Stimulated activated CD8-positive, alpha-beta memory T cell treated with anti-CD3 and anti-CD28 coated beads, Interleukin-2, amount 100 ng/mL, for 1 hour (primary cell): ENCODE measurements at places on chromosomes 1 and 21.

- DNase-seq: no peak
Measured at GRCh38 chr1:200336901-200337391, 72.9 kb downstream of the ZNF281 start.

- DNase-seq: no peak
Measured at GRCh38 chr1:74420467-74420866, 91.9 kb downstream of the LRRC53 start.

DNA sequence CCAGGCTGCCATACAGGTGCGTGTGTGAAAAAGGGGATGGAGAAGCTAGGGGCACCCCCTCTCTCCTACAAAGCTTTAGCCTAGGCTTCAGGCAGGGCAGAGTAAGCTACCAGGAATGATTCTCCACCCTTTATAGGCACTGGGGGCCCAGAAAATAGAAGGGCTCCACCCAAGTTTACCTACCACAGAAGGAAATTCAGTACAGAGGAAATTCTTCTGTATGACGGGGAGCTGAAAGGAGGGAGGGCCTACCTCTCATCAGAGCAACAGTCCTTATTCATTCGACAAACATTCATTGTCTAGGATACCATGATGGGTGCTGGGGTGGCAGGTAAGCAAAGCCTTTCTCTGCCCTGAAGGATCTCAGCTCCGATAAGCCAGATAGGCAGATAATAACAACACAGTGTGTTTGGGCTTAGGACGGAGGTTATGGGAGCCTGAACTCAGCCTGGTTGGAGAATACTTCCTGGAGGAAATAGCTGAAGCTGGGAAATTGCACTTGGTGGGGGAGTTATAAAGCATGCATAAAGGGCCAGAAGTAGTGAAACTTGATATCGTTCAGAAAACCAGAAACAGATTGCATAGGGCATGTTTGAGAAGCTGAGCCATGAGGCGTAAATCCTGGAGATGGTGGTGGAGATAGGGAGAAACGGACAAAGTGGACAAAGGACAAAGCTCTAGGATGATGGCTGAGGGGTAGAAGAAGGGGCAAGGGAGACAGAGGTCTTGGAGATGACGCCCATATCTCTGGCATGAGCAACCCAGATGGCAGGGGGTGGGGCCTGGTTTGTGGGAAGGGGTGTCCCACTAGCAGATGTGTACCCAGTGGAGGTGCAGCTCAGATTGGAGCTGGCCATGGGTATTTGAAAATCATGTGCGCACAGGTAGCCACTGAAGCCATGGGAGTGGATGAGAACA, 5.3 kb upstream of the P3R3URF start:
- DNase-seq: no peak

DNA sequence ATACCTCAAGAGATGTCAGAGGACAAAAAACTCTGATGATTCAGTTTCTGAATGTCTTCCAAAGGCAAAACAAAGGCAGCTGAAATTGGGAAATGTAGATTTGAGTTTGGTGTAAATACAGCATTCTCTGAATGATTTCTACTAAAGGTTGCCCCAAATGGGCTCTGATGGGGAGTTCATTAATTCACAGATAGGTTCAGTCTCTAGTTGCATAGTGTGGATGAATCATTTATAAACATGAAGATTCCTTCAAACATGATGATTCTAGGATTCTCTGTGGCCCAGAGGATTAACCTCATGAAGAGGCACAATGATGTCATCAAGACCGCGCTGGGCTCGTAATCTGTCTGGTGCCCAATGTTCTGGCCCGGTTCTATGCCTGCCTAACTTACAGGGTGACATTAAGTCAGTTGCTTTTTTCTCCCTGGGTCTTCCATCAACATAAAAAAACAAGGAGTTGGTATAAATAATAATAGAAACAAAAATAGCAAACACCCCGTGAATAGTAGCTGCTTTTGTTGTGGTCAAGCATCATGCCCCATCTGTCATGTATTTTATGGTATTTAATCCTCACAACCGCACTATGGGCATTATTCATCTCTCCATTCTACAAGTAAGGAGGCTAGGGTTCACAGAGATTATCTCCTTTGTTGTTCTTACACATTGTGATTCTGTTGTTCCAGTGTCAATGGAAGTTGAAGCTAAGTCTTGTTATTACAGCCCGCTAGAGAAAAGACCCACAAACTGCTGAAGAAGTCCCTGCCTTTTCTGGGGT, 509.6 kb upstream of the USP24 start:
- no peak for DNase-seq

DNA sequence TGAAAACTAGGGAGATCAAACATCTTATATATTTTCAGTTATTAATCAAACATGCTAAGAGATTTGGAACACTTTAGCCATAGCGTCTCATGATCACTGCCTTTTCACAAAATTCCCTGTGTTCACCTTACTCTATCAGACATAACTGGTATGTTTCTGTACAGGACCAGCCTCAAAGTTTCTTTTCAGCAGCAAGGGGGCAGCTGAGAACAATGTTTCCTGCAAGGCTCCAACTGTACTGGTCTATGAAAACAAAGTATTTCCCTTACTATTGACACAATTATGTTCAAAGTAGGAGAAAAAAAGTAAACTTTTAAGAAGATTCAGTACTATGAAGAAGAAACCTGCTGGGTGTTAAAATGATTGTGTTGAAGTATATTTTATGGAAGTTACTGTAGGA, 98.5 kb downstream of the ATF6 start:
- DNase-seq: no peak

DNA sequence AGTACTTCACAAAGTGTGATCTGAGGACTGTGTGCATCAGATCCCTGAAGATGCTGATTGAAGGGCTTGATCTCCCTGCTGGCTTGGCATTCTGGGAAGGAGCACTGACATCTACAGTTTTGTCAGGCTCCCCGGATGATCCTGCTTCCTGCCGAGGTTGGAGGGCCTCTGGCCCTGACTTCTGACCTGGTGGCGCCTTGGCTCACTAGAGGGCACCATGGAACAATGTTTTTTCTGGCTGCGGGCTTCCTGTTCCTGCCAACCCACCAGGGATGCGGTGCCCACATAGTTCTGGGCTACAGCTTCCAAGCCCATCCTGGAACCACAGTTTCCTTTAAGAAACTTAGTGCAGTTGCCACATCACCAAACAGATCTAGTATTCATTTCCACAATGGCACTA, 38.8 kb upstream of the RASAL2 start:
- no peak for DNase-seq

GRCh38 chr1:44624268-44624901, 49.9 kb downstream of the TMEM53 start:
- no peak for DNase-seq

GRCh38 chr1:208061118-208061517, 150.2 kb upstream of the CD34 start:
- no peak for DNase-seq

DNA sequence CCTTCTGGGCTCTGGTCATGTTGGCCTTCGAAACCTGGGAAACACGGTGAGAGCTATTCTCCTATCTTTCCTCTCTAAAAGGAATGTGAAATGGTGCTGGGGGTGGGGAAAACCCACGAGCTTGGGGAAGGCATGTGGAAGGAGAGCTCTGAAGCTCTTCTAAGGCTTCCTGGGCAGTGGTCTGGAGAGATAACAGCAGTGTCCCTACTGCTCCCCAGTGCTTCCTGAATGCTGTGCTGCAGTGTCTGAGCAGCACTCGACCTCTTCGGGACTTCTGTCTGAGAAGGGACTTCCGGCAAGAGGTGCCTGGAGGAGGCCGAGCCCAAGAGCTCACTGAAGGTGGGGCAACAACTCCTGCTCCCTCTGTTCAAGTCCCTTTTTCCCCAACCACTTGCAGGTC, 2.8 kb downstream of the USP21 start:
- no peak for DNase-seq

GRCh38 chr1:208118841-208119606, 125.2 kb downstream of the PLXNA2 start:
- DNase-seq: no peak

GRCh38 chr1:245285168-245285567, 130.4 kb downstream of the KIF26B start:
- no peak for DNase-seq

- DNase-seq: no peak
Measured at GRCh38 chr1:57908147-57908890, 484.5 kb upstream of the DAB1 start.

- no peak for DNase-seq
Measured at GRCh38 chr1:6948861-6949260, 163.6 kb downstream of the CAMTA1 start.

- no peak for DNase-seq
Measured at GRCh38 chr1:201405484-201405831, 6.3 kb upstream of the LAD1 start.

DNA sequence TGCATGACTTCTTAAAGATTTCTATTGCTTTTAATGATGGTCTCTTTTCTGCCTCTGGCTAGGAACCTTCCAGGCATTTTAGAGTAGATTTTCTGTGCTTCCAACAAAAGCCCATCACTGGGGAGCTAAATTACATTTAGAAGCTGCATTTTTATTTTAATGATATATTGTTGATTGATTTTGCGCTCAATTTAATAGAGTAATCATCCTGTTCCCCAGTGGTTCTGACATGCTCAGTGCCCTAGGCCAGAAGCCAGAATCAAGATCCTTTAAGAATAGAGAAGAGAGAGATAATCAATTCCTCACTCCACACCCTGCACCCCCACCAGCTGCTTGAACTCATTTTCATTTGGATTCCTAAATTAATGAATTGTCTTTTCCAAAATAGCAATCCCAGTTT, 97.8 kb downstream of the PCP4 start:
- DNase-seq: no peak

DNA sequence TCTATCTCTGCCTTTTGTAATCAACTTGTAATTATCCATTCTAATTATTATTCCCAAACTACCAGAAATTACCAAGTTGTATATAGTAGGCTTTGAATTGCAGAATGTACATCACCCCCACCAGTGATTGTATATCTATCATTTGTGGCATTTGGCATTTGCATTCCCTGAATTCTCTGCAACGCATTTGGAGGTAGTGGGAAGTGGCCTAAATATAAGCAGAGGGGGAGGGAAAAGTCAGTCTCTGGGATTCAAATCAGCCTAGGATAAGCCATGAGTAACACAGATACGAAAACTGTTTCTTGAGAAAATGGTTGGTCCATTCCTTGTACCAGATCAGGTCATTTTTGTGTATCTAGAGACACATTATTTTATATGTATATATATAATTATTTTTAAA, 20.7 kb downstream of the DDX20 start:
- DNase-seq: no peak

DNA sequence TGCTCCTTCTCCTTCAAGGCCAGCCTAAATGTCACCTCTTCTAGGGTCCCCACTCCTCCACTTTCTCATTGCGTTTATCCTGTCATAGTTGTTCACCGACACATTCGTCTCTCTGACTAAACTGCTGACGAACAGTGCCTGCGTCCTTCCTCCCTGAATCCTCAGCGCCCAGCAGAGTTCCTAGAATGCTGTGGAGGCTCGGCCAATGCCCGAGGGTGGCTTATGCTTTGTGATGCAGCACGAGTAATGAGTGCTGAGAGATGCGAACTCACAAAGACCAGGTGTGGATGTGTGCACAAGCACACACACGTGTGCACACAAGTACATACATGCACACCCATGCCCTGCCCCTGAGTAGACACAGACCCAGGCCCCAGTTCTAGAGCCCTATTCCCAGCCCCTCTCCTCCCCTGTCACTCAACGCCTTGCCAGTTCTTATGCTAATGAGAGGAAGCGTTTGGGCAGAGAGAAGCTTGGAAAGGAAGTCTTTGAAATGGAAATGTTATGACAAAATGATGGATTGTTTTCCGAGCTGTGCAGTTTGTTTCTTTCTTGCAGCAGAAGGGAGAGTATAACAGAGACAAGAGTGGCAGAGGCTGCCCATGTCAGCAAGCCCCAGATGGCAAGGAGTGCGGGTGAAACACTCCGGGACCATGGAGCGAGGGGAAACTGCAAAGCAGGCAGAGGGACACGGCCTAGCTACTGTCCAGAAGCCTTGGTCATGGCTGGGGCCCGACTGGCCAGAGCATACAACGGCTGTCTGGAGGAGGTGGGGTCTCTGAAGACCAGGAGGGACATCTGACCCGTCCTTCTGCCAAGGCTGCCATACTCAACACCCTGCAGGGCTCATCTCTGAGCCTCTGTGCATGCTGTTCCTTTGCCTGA, 24.2 kb downstream of the KCNA10 start:
- DNase-seq: no peak

GRCh38 chr1:8763888-8764287, 53.6 kb downstream of the RERE start:
- DNase-seq: no peak

DNA sequence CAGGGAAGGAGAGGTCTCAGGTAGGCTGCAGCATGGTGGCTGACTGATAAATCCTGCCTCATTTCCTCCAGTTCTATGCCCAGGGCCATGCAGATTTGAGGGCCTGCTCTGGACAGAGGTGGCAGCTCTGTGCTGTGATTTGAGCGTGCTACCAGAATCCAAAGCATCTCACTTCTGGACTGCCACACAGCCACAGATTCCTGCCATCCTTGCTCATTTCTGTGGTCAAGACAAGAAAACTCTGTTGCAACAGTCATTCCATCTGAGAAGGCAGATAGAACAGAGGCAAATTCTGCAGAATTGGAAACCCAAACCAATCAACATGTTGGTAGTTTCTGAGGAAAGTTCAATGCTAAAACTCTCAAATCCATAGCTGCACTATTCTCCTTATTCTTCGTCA, 102.8 kb upstream of the GALNT2 start:
- DNase-seq: no peak

GRCh38 chr1:232635778-232636356, 5.9 kb upstream of the SIPA1L2 start:
- no peak for DNase-seq

GRCh38 chr1:158022554-158023312, 29.3 kb downstream of the KIRREL1 start:
- DNase-seq: no peak

GRCh38 chr1:228781161-228781808, 46.0 kb downstream of the RHOU start:
- DNase-seq: no peak

DNA sequence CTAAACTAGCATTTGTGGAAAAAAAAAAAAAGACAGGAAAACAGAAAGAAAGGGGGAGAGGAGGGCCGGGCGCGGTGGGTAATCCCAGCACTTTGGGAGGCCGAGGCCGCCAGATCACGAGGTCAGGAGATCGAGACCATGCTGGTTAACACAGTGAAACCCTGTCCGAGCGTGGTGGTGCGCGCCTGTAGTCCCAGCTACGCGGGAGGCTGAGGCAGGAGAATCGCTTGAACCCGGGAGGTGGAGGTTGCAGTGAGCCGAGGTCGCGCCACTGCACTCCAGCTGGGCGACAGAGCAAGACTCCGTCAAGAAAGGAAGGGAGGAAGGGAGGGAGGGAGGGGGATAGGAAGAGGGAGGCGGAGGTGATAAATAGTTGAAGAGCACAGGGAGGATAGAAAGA, 54.7 kb downstream of the LBR start:
- no peak for DNase-seq

GRCh38 chr1:172851856-172852255, 193.0 kb downstream of the FASLG start:
- no peak for DNase-seq

DNA sequence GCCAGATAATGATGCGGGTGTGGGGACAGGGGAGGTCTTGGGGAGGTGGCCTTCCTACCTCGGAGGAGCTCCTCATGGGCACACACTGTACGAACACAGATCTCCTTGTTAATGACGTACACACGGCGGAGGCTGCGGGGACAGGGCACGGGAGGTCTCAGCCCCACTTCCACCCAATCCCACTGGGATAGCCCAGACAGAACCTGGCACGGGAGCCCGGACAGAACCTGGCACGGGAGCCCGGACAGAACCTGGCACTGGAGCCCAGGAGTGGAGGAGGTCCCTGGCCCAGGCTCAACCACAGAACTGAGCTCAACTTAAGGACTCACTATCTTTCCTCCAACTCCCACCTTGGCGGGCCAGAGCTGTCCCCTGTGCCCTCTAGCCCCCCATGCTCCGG, 5.2 kb downstream of the MFAP2 start:
- no peak for DNase-seq

- no peak for DNase-seq
Measured at GRCh38 chr21:44013380-44014088, 1.4 kb downstream of the TRAPPC10 start.
